ENCODE measurements at places on chromosomes 3 and 15. TPM values are rescaled to one million over a fixed set of nuclear protein-coding genes. Genes with fewer than 3 reads are reported as not detected.

The RTP3 gene
- not detected for total RNA-seq

The OSTN gene
- not detected for total RNA-seq

The PGBD4 gene
- 1.3 TPM for total RNA-seq

The MGA gene
- 65.9 TPM for total RNA-seq

The CD80 gene
- 1.6 TPM for total RNA-seq

The GXYLT2 gene
- total RNA-seq: 15.4 TPM

GRCh38 chr15:35123743-35124142 is 38.6 kb upstream of the NANOGP8 start:
- no peak for DNase-seq

- DNase-seq: no peak
Measured at GRCh38 chr3:40920041-40920440, 279.3 kb upstream of the CTNNB1 start.

DNA sequence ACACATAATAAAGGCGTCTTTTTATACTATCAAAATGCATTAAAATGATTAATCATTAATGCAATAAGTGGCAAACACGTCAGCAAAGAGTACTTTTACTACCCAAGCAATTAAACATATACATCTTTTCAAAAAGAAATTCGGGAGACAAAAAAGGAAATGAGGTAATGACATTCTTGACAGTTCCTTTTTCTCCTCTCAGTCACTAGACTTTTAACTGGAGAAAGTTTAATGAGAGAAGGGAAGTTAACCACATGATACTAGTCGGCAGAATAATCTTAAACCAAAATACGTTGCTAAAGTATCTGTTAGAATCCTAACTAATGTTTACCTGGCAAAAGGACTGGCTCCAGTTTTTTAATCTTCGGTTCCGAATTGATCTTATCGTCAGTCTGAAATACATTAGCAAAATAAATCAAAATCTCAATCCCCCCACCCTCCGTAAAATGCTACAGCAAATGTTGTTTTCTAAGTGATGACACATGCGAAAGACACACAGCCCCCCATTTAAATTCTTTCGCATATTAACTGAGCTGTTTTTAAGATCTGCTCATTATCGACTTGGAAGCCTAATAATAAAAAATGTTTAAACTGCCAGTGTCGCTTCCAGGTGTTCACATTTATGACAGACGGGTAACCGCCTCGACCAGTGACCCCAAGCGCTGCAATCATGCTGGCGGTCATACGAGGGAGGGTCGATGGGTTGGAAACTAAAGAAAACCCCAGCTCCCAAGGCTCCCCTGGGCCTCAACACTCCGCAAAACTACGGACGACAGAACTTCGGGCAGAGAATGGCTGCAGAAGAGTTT is 778 bp downstream of the MTMR10 start:
- no peak for DNase-seq

DNA sequence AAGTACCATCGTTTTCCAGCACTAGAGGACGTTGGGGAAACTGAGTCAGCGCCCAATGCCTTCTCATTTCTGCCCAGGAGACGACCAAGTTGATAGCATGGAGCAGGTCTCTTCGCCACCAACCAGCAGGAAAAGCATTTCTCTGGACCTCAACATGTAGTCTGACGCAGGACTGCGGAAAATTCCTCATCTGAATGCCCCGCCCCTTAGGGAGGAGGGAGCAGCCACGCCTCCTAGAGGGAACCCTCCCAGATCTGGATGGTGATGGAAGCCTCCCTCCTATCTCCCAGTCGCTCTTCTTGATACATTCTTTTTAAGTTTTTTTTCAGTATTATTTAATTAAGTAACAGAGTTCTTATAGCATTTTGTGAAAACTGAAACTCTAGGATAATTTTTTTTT is 17.4 kb upstream of the MINDY4B start:
- DNase-seq: no peak

DNA sequence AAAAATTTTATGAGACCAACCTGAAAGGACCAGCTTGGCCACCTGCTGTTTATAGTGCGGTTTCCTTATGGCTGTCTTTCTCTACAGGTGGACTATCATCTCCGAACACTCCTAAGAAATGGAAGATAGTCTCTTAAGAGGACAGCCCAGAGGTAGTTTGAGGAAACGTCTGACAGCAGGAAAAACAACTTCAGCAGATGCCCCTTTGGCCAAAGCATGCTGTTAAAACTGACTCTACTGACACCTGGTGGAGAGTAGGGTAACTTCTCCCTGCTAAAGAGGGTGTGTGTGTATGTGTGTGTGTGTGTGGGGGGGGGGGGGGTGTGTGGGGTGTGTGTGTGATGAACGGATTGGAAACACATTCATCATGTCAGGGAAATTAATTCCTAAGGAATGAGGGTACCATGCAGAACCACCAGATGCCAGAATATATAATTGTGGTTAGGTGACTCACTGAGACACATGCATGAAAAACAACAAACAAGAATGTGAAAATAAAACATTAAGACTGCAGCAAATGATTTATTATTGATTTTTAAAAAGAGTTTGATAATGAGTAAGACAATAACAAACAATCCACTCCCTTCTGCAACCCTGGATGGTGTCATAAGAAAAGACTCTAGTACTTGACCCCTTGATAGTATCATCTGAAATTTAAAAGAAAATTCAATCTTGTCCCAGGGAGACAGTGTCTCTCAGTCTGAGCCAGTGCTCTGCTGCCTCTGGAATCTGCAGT is 256.5 kb downstream of the THRB start:
- DNase-seq: no peak

- no peak for DNase-seq
Measured at GRCh38 chr3:122314228-122314876, 10.7 kb upstream of the CSTA start.

- peak; percentile 61 for DNase-seq
Measured at GRCh38 chr3:171829841-171830517, 13.2 kb upstream of the TMEM212 start.

DNA sequence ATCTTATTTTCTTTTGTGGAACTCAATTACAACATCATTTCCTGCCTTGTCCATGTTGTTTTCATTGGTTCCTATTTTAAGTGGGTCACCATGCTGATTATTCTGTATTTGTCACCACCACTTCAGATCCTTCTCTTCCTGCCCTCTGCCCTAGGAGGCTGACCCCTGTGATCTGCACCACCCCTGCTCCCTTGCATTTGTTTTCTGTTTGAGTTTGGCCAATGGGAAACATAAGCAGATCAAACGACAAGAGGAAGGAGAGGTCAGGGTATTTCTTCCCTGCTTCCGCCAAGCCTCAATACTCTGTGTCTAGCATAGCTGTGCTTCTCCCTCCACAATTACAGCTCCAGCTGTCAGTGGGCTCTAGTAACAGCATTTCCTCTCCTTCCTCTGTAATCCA is 71.6 kb downstream of the IMPG2 start:
- no peak for DNase-seq

DNA sequence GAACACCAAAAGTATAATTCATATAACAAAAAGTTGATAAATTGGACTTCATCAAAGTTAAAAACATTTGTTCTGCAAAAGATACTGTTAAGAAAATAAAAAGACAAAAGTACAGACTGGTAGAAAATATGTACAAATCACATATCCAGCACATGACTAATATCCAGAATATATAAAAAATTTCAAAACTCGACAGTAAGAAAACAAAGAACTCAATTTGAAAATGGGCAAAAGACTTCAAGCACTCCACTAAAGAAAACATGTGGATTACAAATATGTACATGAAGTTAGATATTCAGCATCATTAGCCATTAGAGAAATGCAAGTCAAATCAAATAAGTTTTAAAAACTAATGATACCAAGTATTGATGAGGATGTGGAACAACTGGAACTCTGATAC is 6.7 kb downstream of the GK5 start:
- DNase-seq: no peak

DNA sequence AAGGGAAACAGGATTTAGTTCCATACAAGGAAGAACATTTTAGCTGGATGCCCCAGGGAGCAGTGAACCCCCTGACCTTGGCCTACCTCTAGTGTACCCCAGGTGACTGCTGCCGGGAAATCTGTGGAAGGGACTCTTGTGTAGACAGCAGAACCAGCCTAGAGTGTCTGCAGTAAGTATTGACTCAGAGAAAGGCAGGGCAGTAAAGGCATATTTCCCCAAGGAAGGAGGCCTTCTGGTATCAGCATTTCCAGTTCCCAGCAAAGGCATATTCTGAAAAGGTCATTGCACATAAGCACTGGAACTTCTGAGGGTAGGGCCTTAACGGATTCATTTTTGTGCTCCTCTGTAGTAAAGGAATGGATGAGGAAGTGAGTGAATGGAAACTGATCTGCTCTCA is 246.2 kb downstream of the FAM43A start:
- DNase-seq: no peak

GRCh38 chr3:18489939-18490338 is 64.8 kb upstream of the SATB1 start:
- DNase-seq: no peak

DNA sequence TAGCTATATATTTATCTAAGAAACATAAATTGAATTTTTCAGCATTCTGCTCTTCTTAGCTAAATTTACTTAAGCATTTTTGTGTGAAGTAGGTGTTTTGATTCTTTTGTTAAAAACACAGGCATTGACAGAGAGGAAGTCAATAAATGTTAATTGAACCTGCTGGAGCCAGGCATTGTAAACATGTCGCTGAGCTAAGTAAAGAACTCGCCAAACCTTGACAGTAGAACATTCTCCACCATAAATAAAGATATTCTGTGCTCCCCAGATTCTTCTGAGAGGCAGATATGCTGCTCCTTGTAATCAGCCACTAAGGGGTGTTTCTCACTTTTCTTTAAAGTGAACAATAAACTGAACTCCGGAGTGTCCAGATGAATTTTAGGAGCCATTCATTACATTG is 38.4 kb downstream of the SYNM start:
- no peak for DNase-seq

GRCh38 chr15:84898761-84899160 is 14.3 kb downstream of the SLC28A1 start:
- DNase-seq: no peak
